ENCODE measurements at places on chromosomes 2 and 18. TPM values are rescaled to one million over a fixed set of nuclear protein-coding genes. Genes with fewer than 3 reads are reported as not detected.

The CENPA gene
- polyA plus RNA-seq, result 0.18 TPM

The MEP1B gene
- polyA plus RNA-seq, result not detected

The GREB1 gene
- polyA plus RNA-seq, result 4.6 TPM

The EEF1B2 gene
- polyA plus RNA-seq, result 283 TPM

The C2orf15 gene
- polyA plus RNA-seq, result 0.25 TPM

The MMADHC gene
- polyA plus RNA-seq, result 80.4 TPM

The PLCD4 gene
- polyA plus RNA-seq, result 0.48 TPM

The ACKR3 gene
- 22.5 TPM for polyA plus RNA-seq

The SLC9A2 gene
- 0.02 TPM for polyA plus RNA-seq

The ACVR1C gene
- 0.36 TPM for polyA plus RNA-seq

The L3MBTL4 gene
- 4.9 TPM for polyA plus RNA-seq

The STAM2 gene
- 8.2 TPM for polyA plus RNA-seq

The ANKRD30BL gene
- not detected for polyA plus RNA-seq

The GKN1 gene
- polyA plus RNA-seq, result not detected

The SLC30A3 gene
- 7.3 TPM for polyA plus RNA-seq

The GREB1L gene
- polyA plus RNA-seq, result 7.4 TPM

The GAREM1 gene
- 2.9 TPM for polyA plus RNA-seq

The RGPD6 gene
- 11.9 TPM for polyA plus RNA-seq

Measured in right cardiac atrium (tissue), 5 donors.